ENCODE measurements at places on chromosomes 1 and 21. TPM values are rescaled to one million over a fixed set of nuclear protein-coding genes. Genes with fewer than 3 reads are reported as not detected.

GRCh38 chr1:244209955-244210354 is 158.9 kb downstream of the ZBTB18 start:
- no peaks in the 10 kb centered on the region for H3K36me3 ChIP-seq
- H3K27me3 ChIP-seq: no peaks in the 10 kb centered on the region

- no peak for DNase-seq
- no peak overlapping the region for H3K4me3 ChIP-seq
Observed at GRCh38 chr1:115134850-115135480, 45.7 kb upstream of the TSPAN2 start.

The PCAT6 gene
- 1.1 TPM for total RNA-seq

DNA sequence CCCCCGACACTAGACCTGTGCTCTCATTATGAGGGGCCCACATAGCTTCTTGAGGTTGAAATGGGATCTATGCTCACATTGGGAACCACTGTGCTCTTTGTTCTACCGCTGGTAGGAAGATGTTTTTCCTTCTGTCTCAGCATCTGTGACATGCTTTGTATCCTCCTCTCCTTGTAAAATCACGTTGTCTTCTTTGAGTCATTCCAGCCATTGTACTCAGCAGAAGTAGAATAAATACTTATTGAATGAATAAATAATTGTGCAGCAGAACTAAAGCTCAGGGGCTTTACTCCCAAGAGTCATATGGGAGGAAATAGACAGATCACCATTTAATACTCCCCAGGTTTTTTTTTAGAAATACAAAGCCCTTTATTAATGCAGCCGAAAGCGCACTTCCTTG is 66.3 kb upstream of the EDEM3 start:
- H3K4me3 ChIP-seq: no peak overlapping the region
- H3K27me3 ChIP-seq: no peaks in the 10 kb centered on the region
- H3K4me1 ChIP-seq: no peaks in the 10 kb centered on the region
- no peak overlapping the region for H3K27ac ChIP-seq

The PLD5 gene
- 11.0 TPM for total RNA-seq

- H3K4me3 ChIP-seq: peak within 1 kb of the TSS; percentile 30
- no peaks in the 10 kb centered on the region for H3K36me3 ChIP-seq
- peak; percentile 57 for DNase-seq
- H3K27ac ChIP-seq: peak within 1 kb of the TSS; percentile 71
Observed at GRCh38 chr1:66533804-66534740, at the start of gene SGIP1. Gene SGIP1, plus strand, starts transcription at chr1:66534153. Its CDS starts 206 bp downstream, at chr1:66534359.

- peak; percentile 21 for DNase-seq
- H3K27me3 ChIP-seq: no peaks in the 10 kb centered on the region
- no peak overlapping the region for H3K27ac ChIP-seq
- H3K4me1 ChIP-seq: no peaks in the 10 kb centered on the region
Observed at GRCh38 chr1:6045110-6045502, 582 bp upstream of the KCNAB2 start.

The ANKRD35 gene
- total RNA-seq: 3.4 TPM

DNA sequence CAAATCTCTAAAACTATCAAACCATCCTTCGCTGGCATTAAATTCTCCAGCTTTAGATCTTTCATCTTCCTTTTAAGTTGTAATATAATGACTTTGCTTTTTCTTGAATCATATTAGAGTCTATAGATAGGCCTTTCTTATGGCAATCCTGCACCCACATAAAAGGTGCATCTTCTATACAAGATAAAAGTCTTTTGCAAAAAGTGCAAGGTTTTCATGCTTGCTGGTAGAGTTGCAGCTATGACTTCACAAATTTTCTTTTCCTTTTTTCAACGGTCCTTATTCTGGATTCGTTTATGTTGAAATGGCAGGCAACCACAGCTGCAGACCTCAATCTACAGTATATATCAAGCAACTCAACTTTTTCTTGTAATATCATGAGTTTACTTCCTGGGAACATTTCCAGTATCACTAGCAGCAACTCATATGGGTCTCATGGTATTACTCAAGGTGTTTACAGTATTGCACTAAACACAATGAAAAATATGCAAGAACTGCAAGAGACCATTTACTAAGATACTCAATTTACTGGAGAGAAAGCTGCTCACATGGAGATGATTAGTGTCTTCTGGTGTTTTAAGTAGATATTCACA is 22.1 kb downstream of the OMA1 start:
- H3K36me3 ChIP-seq: no peaks in the 10 kb centered on the region
- no peak overlapping the region for H3K4me3 ChIP-seq
- DNase-seq: no peak
- H3K4me1 ChIP-seq: peaks cover 6% of the 10 kb centered on the region
- H3K27ac ChIP-seq: peak overlapping the region; percentile 13
- H3K27me3 ChIP-seq: no peaks in the 10 kb centered on the region

- H3K4me3 ChIP-seq: no peak overlapping the region
- no peaks in the 10 kb centered on the region for H3K27me3 ChIP-seq
- H3K27ac ChIP-seq: no peak overlapping the region
- DNase-seq: no peak
Observed at GRCh38 chr1:33234588-33234990, 21.7 kb upstream of the ZNF362 start.

GRCh38 chr21:34846601-34847112 is 177.9 kb downstream of the CLIC6 start:
- no peak for DNase-seq
- H3K27me3 ChIP-seq: no peaks in the 10 kb centered on the region
- H3K4me1 ChIP-seq: peaks cover 29% of the 10 kb centered on the region

DNA sequence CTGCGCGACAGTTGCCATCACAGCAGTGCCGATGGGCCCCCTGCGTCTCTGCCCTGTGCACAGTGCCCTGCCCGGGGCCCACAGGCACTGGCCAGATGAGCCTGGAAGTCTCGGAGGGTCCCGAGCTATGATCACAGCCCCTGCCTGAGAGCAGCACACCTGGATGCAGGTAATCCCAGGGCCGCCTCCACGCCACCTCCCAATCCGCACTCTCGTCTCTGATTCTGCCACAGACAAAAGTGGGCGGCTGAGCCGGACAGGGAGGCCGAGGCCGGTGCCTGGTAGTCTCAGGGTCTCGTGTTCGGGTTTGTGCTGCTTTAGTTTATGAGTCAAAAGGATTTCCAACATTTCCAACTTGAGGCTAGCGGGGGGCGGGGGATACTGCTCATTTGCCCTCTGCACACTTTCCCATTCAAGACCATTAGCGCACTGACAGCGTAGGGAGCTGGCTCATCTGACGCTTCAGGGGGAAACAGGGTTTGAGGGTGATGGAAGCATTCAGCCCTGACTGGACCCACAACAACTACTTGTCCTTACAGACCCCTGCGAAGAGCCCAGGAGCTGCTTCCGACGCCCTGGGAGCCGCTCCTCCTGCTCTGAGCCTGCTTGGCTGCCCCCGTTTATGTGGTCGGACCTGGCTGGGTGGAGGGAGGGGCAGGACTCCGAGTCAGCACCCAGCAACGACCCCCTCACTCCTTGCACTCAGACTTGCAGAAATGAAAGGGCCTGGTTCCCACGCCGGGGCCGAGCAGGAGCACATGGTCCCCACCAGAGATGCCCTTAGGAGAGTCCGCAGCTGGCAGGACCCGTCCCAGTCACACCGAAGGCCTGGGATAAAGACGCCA is 1.8 kb upstream of the TTC34 start:
- no peak overlapping the region for H3K27ac ChIP-seq
- H3K27me3 ChIP-seq: peaks cover 94% of the 10 kb centered on the region
- no peaks in the 10 kb centered on the region for H3K4me1 ChIP-seq
- no peaks in the 10 kb centered on the region for H3K36me3 ChIP-seq
- H3K4me3 ChIP-seq: no peak overlapping the region

DNA sequence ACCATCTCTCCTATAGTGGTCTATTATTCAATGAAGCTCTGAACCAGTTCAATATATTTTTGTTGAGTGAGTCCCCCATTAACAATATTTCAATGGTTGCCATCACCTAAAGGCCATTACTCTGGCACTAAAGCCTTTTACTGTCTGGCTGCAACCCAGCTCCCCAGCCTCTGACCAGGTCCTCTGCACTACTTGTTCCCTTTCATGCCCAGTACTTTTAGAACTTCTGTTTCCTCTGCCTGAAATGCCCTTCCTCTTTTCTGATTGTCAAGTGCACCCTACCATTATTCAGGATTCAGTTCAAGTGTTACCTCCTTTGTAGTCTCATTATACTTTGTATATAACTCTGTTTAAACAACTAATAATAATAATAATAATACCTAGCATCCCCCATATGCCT is 30.4 kb upstream of the ZFYVE9 start:
- H3K4me1 ChIP-seq: no peaks in the 10 kb centered on the region
- no peaks in the 10 kb centered on the region for H3K36me3 ChIP-seq
- no peaks in the 10 kb centered on the region for H3K27me3 ChIP-seq
- H3K4me3 ChIP-seq: no peak overlapping the region
- DNase-seq: no peak

The TMPRSS2 gene
- 56.8 TPM for total RNA-seq

GRCh38 chr1:50450861-50451653 is 27.8 kb upstream of the DMRTA2 start:
- H3K27ac ChIP-seq: no peak overlapping the region
- no peak for DNase-seq
- H3K4me3 ChIP-seq: no peak overlapping the region

GRCh38 chr1:219143735-219144134 is 29.9 kb upstream of the LYPLAL1 start:
- DNase-seq: no peak
- no peaks in the 10 kb centered on the region for H3K36me3 ChIP-seq
- no peak overlapping the region for H3K4me3 ChIP-seq
